ENCODE measurements at places on chromosomes 3 and 15.

GRCh38 chr3:196235452-196236122, 19.3 kb downstream of the SLC51A start:
- DNase-seq: no peak

GRCh38 chr15:90552162-90552928, 22.6 kb downstream of the CRTC3 start:
- no peak for DNase-seq

- DNase-seq: no peak
Observed at GRCh38 chr15:33453761-33454160, 143.0 kb downstream of the RYR3 start.

DNA sequence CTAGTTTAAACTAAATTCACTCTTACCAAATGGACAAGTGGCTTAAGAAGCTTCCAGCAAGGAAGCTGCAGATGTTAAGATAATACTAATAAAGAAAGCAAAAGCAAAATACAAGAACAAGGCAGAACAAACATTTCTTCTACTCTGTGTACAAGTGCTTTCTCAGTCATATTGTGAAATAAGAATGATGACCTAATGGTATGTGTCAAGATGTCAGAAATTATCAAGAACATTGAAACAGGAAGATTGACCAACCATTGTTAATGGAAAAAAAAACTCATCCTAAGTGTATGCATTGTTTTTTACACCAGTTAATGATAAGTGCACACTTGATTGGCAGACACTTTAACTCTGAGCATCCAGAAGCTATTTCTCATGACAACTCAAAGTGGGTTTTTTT, 65.4 kb upstream of the P2RY1 start:
- DNase-seq: no peak

- DNase-seq: no peak
Observed at GRCh38 chr3:151673974-151674373, 59.8 kb upstream of the AADACL2 start.

DNA sequence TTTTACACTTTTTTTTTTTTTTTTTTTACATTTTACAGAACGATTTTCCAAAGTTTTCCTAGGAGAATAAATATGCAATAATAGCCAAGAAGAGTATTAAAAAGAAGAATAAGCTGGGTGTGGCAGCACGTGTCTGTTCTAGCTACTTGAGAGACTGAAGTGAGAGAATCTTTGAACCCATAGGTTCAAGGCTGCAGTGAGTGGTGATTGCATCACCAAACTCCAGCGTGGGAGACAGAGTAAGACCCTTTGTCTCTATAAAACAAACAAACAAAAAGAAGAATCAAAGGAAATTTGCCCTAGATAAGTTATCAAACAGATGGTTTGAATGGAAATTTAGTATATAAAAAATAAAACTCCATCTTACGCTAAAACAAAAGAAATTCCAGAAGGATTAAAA, 13.3 kb downstream of the XRN1 start:
- no peak for DNase-seq

DNA sequence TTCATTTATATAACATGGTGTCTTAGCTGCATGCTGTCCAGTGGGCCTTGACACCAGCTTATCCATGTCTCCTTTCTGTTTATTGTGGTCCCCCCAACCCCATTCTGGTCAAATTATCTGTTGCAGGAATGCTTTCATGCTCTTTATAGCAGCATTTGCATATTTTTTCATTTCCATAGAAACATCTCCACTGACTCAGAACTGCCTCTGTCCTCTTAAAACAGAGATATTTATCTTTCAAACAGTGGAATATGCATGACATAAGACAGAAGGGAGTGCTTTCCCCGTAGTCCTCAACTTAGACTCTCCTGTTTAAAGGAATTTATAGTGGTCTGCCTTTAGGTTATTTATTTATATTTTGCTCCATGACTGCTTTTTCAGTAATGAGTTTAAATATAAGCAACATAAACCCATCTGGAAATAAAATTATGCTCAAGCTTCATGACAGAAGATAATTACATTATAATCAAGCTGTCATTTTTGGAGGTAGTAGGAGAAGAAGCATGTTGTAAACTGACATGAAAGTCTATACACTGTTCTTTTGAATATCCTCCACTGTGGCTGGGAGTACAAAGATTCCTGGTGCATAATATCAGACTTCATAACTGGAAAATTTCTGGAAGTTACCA, 179.5 kb upstream of the CD96 start:
- no peak for DNase-seq

DNA sequence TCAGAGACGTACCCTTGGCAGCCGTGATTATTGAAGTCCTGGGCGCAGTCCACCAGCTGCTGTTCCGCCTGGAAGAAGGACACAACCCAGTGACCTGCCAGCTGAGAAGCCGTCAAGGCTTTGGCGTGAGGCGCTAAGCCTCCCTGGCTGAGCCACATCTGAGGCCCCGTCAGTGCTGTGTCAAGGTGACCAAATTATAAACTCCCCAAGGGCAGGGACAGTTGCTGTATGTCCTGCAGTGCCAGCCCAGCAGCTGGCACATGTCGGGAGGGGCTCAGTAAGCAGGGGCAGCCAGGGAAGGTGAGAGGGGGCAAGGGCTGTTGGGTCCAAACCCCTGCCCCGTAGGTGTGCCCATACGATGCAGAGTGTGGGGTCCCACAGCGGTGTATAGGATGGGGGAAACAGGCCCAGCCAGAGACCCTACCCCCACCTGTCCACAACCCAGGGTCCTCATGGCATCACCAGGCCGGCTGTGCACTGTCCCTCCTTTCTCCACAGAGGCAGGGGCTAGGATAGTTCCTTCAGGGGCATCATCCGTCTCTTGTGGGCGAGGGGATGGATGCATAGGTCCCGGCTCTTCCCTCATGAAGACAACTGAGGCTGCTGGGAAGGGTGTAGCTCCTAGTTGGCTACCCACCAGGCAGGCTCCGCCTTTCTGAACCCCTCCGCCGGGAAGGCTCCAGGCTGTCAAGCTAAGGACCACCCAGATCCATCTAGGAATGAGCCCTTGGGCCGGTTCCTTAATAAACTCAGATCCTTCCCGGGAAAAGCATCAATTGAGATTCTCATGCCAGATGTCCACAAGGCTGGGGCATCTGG, 13.2 kb downstream of the CTSH start:
- DNase-seq: no peak

- no peak for DNase-seq
Observed at GRCh38 chr3:107264888-107265287, 112.4 kb upstream of the CCDC54 start.

DNA sequence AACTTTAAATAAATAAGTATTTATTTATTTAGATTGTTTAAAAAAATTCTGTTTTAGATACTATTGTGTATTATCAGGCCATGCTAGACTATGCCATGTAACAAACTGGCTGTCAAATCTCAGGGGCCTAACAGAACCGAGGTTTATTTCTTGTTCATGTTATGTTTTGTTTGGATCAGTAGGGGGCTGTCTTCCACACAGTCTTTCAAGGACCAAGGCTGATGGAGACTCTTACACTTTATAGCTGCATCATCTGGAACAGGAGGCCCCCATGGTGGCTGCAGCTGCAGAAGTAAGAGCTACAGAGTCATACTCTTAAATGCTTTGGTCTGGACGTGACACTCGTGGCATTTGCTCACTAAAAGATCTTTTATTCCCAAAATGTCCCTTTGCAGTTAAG, 33.0 kb upstream of the ARL14 start:
- no peak for DNase-seq

DNA sequence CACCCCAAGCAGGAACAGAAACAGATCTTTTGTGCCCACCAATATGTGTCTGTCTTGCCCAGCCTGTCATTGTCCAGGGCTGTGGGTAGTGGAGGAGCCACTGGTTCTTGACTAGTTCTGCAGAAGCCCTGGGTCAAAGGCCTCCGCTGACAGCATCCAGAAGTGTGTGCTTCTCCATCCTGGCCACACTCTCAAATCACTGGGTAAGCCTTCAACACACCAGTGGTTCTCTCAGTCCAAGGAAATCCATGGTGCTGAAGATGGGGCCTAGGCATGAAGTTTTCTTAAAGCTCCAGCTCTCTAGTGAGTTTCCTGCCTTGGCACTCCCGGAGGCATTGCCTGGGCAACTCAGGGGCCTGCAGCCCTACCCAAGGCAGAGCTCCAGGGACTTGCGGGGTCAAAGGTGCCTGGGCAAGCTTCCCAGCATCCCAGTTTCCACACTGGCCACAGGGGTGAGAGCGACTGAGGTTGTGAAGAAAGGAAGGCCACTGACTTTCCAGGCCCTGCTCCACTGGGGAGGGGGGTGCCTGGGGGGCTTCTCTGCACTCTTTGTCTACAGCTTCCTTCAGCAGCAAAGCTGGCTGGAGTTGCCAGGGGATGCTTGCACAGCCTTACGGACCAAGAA, 37.9 kb upstream of the RPL32 start:
- no peak for DNase-seq

GRCh38 chr15:71437919-71438318, 322.6 kb downstream of the THSD4 start:
- no peak for DNase-seq
